ENCODE measurements at places on chromosomes 1 and 21.
A peak's percentile ranks its signal among the peaks of the same experiment; 100 is the strongest.

- H3K27me3 ChIP-seq = peaks cover 2% of the 10 kb centered on the region
- no peak overlapping the region for H3K4me3 ChIP-seq
- H3K4me1 ChIP-seq = peaks cover 54% of the 10 kb centered on the region
- no peaks in the 10 kb centered on the region for H3K36me3 ChIP-seq
- DNase-seq = peak; percentile 69
Measured at GRCh38 chr1:101314244-101314643, 77.4 kb downstream of the S1PR1 start.

DNA sequence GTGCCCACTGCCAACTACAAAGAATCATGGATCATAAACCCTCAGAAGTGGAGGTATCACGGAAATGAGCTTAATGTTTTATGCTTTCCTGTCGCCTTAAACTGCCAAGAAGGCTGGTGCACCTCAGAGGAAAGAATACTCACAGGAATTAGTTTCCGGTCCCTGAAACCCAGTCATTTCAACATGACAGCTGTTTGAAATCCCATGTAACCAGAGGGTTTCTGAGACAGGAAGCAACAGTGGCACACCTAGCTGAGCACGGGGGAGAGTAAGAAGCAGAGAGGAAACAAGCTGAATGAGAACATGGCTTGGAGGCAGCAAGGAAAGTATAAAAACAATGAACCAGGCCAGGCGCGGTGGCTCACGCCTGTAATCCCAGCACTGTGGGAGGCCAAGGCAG lies 3.9 kb downstream of the JAK1 start:
- peaks cover 3% of the 10 kb centered on the region for H3K36me3 ChIP-seq
- DNase-seq = peak; percentile 72
- peak overlapping the region; percentile 54 for H3K4me3 ChIP-seq
- H3K27me3 ChIP-seq = no peaks in the 10 kb centered on the region
- peaks cover 79% of the 10 kb centered on the region for H3K4me1 ChIP-seq

DNA sequence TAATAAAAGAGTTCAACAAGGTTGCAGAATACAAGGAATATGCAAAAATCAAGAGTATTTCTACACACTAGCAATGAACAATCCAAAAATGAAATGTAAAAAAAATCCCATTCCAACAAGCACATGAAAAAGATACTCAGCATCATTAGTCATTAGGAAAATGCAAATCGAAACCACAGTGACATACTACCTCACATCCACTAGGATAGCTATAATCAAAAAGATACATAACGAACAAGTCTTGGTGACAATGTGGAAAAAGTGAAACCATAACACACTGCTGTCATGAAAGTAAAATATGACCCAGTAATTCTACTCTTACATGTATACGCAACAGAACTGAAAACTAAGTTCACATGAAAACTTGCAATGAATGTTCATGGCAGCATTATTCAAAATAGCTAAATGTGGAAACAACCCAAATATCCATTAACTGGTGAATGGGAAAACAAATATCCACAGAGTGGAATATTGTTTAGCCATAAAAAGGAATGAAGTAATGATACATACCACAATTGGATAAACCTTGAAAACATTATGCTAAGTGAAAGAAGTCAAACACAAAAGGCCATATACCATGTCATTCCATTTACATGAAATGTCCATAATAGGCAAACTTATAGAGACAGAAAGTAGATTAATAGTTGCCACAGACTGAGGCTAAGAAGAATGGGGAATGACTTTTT lies 34.3 kb downstream of the PIK3R3 start:
- DNase-seq = no peak
- H3K4me3 ChIP-seq = no peak overlapping the region
- peaks cover 15% of the 10 kb centered on the region for H3K4me1 ChIP-seq
- H3K27me3 ChIP-seq = peaks cover 3% of the 10 kb centered on the region
- peaks cover 4% of the 10 kb centered on the region for H3K36me3 ChIP-seq

DNA sequence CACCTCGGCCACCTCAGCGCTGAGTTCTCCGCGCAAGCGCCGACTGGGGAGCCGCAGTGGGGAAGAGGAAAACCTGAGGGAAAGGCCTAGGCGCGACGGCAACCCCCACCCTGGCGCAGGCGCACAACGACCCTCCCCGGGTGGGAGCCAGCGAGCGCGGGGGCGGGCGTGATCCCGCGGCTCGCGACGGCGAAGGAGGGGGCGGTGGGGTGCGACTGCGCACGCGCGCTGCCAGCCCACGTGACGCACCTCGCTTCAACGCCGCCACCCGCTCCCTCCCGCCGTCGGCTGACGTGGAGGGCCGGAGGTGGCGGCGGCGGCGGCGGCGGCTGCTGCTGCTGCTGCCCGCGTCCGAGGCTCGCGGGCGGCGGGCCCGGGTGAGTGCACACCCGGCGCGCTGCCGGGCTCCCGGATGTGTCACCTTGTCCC lies at the start of the genes PIGP and TTC3:
TSS of gene PIGP (minus strand) at position 84 of the 429 bp plus-strand sequence. CDS start 556 bp downstream, outside the sequence.
TSS of gene TTC3 (plus strand) at position 267 of the 429 bp plus-strand sequence. CDS start 14,004 bp downstream, outside the sequence.
- DNase-seq = peak; percentile 97
- H3K36me3 ChIP-seq = peaks cover 18% of the 10 kb centered on the region
- H3K27me3 ChIP-seq = no peaks in the 10 kb centered on the region
- H3K4me3 ChIP-seq = peak within 1 kb of the TSS; percentile 99

DNA sequence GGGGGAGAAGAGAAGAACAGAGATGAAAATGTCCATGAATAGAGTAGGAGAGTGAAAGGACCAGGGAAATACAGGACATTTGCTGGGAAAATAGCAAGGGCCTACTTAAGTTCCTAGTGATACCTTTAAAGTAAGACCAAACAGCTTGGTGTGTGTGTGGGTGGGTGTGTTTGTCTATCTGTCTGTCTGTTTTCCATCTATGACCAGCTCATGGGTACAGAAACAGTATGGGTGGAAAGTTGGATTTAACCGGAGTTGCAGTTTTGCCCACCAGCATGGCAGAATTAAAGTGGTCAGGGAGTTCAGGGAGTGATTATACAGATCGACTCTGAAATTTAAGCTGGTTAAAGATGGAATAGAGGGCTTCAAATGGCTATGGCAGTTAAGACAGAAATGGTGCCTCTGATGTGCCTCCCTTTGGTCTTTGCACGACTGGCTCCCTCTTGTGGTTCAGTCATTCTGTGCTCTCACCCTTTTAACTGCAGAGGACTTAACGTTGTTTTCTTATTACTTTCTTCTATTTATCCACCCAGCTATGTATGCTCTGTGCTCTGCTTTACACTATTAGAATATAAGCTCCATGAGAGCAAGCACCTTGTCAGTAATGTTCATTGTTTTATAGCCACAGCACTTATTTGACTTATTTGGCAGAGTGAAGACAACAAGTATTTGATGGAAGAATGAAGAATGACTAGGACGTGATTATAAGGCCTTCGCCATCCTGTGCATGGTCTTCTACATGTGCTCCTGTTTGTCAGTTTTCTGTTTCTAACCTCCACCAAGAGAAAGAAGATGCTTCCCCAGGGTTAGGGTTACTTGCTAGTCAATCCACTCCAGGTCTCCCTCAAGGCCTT lies 72.7 kb upstream of the AK4 start:
- no peak overlapping the region for H3K27ac ChIP-seq
- H3K4me1 ChIP-seq = peaks cover 14% of the 10 kb centered on the region
- no peaks in the 10 kb centered on the region for H3K27me3 ChIP-seq
- no peaks in the 10 kb centered on the region for H3K36me3 ChIP-seq

- no peak overlapping the region for H3K4me3 ChIP-seq
- H3K27ac ChIP-seq = no peak overlapping the region
- H3K4me1 ChIP-seq = no peaks in the 10 kb centered on the region
- DNase-seq = no peak
- no peaks in the 10 kb centered on the region for H3K36me3 ChIP-seq
- H3K27me3 ChIP-seq = no peaks in the 10 kb centered on the region
Measured at GRCh38 chr21:24737296-24737850, 869.9 kb downstream of the MRPL39 start.

- H3K36me3 ChIP-seq = no peaks in the 10 kb centered on the region
- peaks cover 42% of the 10 kb centered on the region for H3K4me1 ChIP-seq
- no peaks in the 10 kb centered on the region for H3K27me3 ChIP-seq
- peak overlapping the region; percentile 87 for H3K27ac ChIP-seq
Measured at GRCh38 chr1:151947140-151947539, 37.8 kb upstream of the THEM4 start.

- H3K4me3 ChIP-seq = no peak overlapping the region
- DNase-seq = no peak
- no peaks in the 10 kb centered on the region for H3K36me3 ChIP-seq
- H3K4me1 ChIP-seq = no peaks in the 10 kb centered on the region
- no peak overlapping the region for H3K27ac ChIP-seq
- H3K27me3 ChIP-seq = peaks cover 6% of the 10 kb centered on the region
Measured at GRCh38 chr1:58763214-58763613, 20.6 kb downstream of the JUN start.

DNA sequence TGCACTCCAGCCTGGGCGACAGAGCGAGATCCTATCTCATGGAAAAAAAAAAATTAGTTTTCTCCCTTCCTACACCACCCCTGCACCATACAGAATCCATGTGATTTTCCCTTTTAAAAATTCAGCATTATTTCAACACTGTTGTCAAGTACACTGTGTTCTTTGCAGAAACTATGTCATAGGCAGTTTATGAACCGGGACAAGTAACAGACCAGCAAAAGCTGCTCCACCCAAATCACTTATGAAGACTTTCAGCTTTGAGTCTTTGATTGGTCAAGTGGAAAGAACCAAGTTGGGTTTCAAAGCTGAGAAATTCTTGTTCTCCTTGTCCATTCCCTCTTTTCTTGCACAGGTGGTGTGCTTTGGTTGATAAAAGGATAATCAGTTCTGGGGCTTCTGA lies 173.0 kb downstream of the CDC7 start:
- H3K4me3 ChIP-seq = no peak overlapping the region
- H3K27me3 ChIP-seq = no peaks in the 10 kb centered on the region
- no peaks in the 10 kb centered on the region for H3K36me3 ChIP-seq
- no peak for DNase-seq
- H3K27ac ChIP-seq = no peak overlapping the region

Data from activated CD4-positive, alpha-beta memory T cell treated with anti-CD3 and anti-CD28 coated beads for 36 hours (primary cell).